ENCODE measurements at places on chromosomes 16 and 17. TPM values are rescaled to one million over a fixed set of nuclear protein-coding genes. Genes with fewer than 3 reads are reported as not detected.

DNA sequence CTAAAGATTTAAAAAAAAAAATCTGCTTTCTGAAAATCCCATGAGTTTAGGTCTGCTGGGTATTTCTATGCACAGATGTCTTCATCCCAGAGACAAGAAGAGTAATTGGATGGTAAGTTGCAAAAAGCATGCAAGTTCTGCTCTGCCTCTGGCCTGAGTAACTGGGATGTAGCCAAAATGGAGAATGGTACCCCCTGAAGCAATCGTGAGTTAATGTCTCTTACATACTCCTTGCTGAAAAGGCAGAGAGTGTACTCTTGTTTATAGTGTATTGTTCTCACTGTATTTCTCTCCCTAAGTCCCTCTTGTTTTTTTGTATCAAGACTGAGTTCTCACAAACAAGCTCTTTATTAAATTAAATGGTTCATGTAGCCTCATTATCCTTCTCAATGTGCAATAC, 259.0 kb downstream of the IRX3 start:
- no peaks in the 10 kb centered on the region for H3K4me1 ChIP-seq
- peak overlapping the region; percentile 22 for H3K27ac ChIP-seq
- peak; percentile 61 for DNase-seq
- no peaks in the 10 kb centered on the region for H3K36me3 ChIP-seq
- no peak overlapping the region for H3K4me3 ChIP-seq
- no peaks in the 10 kb centered on the region for H3K27me3 ChIP-seq

ABCA9 gene
- total RNA-seq = 3.1 TPM

DNA sequence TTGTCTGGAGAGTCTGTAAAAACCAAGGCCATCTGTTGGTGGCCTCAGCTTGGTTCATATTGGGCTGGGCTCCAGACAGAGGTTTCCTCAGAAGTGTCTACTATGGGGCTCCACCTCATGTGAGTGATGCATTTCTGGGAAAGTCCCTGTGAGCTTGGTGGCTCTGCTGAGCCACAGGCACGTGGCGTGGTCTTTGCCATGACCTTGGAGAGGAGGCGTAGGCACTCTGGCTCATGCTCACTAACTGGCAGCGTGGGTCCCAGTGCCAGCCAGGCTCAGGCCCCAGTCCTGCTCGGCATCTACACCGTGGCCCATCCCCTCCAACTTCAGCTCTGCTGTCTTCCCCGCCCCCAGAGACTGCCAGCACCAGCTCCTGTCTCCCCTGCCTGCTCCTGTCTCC, 10.7 kb upstream of the SMTNL2 start:
- DNase-seq = no peak
- H3K4me3 ChIP-seq = no peak overlapping the region
- H3K4me1 ChIP-seq = no peaks in the 10 kb centered on the region
- no peak overlapping the region for H3K27ac ChIP-seq

CBFA2T3 gene
- under 0.01 TPM for total RNA-seq

DNA sequence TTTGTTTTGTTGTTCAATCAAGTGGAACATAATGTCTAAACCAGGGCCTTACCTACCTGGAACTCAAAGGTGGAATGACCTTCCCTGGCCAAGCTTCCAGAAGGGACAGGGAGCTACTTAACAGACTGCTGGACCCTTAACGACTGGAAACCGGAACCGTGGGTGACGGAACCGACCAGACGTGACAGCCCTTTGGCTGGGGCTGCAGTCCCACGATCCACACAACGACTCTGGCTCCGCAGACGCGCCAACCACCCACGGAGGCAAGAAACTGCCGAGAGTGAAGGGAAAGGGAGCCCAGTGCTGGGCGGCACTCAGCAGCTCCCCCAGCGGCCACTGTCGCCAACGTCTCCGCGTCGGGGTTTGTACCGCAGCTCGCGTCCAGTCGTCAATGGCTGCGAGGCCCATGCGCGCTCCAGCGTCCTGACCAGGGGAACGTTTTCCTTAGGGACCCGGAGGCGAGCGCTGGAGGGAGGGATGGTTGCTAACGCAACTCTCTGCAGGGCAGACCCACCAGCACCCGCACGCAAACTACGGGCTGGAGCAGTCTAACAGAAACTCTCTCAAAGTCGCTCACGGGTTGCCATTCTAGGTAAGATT, 5.5 kb upstream of the KIF22 start:
- H3K4me1 ChIP-seq = no peaks in the 10 kb centered on the region
- H3K36me3 ChIP-seq = no peaks in the 10 kb centered on the region
- peak; percentile 58 for DNase-seq
- peak overlapping the region; percentile 25 for H3K4me3 ChIP-seq
- H3K27me3 ChIP-seq = peaks cover 12% of the 10 kb centered on the region

CD300LG gene
- not detected for total RNA-seq

- no peak for DNase-seq
- no peaks in the 10 kb centered on the region for H3K27me3 ChIP-seq
- H3K27ac ChIP-seq = no peak overlapping the region
- no peaks in the 10 kb centered on the region for H3K36me3 ChIP-seq
- H3K4me3 ChIP-seq = no peak overlapping the region
- no peaks in the 10 kb centered on the region for H3K4me1 ChIP-seq
These were observed 16.0 kb upstream of the SCNN1B start for GRCh38 chr16:23286131-23286532.

DNA sequence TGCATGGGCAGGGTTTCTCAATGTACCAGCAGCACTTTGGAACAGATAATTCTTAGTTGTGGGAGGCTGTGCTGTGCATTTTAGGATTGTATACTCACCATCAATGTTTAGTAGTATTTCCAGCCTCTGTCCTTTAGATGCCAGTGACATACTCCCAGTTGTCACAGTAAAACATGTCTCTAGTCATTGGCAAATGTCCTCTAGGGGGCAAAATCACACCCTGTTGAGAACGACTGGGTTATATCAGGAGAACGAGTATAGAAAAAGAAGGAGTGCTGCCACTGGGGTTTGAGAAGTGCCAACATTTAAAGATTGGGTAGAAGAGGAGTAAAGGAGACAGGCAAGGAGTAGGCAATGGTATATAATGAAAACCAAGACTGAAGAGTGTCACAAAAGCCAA, 37.9 kb upstream of the SMIM36 start:
- H3K36me3 ChIP-seq = no peaks in the 10 kb centered on the region
- H3K27ac ChIP-seq = no peak overlapping the region
- H3K4me1 ChIP-seq = no peaks in the 10 kb centered on the region
- H3K27me3 ChIP-seq = no peaks in the 10 kb centered on the region
- DNase-seq = no peak
- H3K4me3 ChIP-seq = no peak overlapping the region

GRCh38 chr17:82023447-82024241, 539 bp downstream of the LRRC45 start:
- DNase-seq = peak; percentile 16
- no peak overlapping the region for H3K27ac ChIP-seq
- H3K4me1 ChIP-seq = peaks cover 13% of the 10 kb centered on the region
- H3K36me3 ChIP-seq = peaks cover 2% of the 10 kb centered on the region
- peak overlapping the region; percentile 78 for H3K4me3 ChIP-seq
- H3K27me3 ChIP-seq = no peaks in the 10 kb centered on the region

ADCY9 gene
- 37.0 TPM for total RNA-seq

BCL6B gene
- 0.50 TPM for total RNA-seq

USP22 gene
- 178 TPM for total RNA-seq

GRCh38 chr17:44308865-44309264, 464 bp downstream of the RUNDC3A start:
- H3K27ac ChIP-seq = no peak overlapping the region
- peaks cover 15% of the 10 kb centered on the region for H3K27me3 ChIP-seq
- no peak for DNase-seq
- H3K4me3 ChIP-seq = peak overlapping the region; percentile 22

DNA sequence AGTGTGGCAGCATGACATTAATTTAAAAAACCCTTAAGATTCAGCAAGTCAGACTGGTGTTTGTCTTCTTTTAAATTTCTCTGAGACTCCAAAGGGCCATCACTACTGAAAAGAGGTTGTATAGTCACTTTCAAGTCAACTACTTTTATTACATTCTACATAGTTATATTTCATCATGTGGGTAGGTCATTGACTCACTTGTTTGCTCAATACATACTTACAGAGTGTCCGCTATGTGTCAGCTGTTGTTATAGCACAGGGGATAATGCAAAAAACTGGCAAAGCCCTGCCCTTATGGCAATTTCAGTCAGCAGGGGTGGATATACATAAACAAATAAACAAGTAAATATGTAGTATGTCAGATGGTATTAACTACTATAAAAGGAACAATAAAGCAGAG, 2.5 kb upstream of the MYH4 start:
- H3K36me3 ChIP-seq = no peaks in the 10 kb centered on the region
- no peak overlapping the region for H3K27ac ChIP-seq
- no peak overlapping the region for H3K4me3 ChIP-seq
- peak; percentile 1 for DNase-seq

CACNG1 gene
- not detected for total RNA-seq

DNA sequence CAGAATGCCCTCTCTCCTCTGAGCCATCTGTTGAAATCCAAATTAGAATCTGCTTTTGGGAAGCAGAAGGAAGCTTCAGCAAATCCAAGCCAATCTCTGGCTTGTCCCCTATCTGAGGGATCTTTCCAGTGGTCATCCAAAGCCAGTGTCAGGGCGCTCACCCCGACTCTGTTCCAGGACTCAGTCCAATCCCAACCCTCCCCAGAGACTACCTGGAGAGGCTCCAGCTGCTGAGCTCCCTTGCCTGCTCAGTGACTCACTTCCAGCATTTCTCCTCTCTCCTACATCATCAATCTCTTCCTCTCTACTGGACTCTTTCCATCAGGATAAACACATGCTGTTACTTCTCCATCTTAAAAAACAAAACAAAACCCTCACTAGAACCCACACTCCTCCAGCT, 2.4 kb downstream of the MATCAP1 start:
- H3K27ac ChIP-seq = peak overlapping the region; percentile 36
- no peak overlapping the region for H3K4me3 ChIP-seq
- DNase-seq = peak; percentile 84
- H3K27me3 ChIP-seq = no peaks in the 10 kb centered on the region

TNRC6C gene
- total RNA-seq = 4.6 TPM

DNA sequence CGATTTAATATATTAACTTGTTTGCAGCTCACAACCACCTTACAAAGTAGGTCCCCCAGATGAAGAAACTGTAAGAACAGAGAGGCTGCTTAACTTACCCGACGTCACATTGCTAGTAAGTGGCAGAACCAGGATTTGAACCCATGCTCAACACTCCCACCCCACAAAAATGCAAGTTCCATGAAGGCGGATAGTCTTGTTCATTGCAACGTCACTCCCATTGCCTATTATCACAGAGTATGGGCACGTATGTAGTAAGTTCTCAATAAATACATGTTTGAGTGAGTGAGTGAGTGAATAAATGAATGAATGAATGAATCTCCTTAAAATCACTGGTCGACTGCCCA, 1.1 kb downstream of the USP31 start:
- peak overlapping the region; percentile 43 for H3K27ac ChIP-seq
- H3K4me3 ChIP-seq = peak overlapping the region; percentile 73
- H3K4me1 ChIP-seq = peaks cover 3% of the 10 kb centered on the region
- H3K27me3 ChIP-seq = no peaks in the 10 kb centered on the region
- H3K36me3 ChIP-seq = no peaks in the 10 kb centered on the region

DNA sequence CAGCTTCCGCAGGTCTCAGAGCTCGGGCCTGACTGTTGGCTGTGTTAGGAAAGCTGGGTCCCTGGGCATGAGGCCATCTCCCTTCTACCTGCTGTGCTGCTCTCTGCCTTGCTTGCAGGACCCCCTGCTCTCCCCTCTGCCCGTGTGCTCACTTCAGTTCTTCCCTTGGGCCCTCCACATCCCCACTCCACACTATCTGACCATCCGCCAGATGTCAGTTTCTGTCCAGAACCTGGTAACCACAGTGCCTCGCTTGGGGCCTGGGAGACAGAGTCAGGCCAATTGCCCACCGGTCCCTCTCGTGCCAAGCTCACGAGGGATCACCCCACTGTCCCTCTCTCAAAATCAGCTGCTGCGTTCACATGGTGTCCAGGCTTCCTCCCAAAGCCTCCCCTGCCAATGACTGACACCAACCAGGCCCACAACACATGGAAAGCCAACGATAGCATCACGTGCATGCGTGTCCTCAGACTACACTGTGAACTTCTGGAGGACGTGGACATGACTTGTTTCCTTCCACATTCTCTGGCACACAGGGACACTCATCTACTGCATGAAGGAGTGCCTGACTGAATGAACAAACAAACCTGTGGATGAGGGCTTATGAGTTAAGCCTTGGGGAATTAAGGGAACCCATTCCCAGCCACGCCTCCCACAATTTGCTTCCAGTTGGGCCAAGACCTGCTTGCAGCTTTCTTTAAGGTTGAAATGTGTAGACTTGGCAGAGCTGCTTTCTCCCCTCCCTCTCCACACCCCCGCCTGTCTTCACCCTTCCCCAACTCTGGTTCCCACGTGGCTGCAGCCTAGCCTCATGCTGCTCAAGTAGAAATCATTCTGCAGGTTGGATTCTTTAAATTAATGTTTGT, 72.5 kb upstream of the ZNF423 start:
- no peaks in the 10 kb centered on the region for H3K27me3 ChIP-seq
- no peaks in the 10 kb centered on the region for H3K36me3 ChIP-seq
- no peak overlapping the region for H3K4me3 ChIP-seq
- no peak overlapping the region for H3K27ac ChIP-seq
- DNase-seq = peak; percentile 4

DNA sequence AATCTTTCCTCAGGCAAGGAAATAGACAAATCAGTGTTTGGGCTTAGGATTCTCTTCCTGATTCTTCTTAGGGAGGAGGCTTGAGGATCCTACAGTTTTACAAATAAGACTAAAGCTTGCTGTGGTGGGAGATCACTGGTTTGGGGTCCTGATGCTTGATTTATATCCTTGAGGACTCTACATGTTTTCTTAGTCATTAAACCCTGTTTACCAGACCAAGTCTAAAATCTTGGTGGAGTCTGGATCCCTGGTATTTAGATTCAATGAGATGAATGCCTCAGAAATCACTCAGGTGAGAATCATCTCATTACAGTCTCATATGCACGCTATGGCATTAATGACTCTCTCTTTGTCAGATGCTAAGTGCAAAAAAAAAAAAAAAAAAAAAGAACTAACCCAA, 304.3 kb upstream of the SALL1 start:
- no peaks in the 10 kb centered on the region for H3K4me1 ChIP-seq
- H3K27ac ChIP-seq = no peak overlapping the region
- no peak for DNase-seq
- H3K36me3 ChIP-seq = no peaks in the 10 kb centered on the region

- peaks cover 2% of the 10 kb centered on the region for H3K27me3 ChIP-seq
- no peak overlapping the region for H3K4me3 ChIP-seq
- DNase-seq = no peak
These were observed 7.4 kb downstream of the CIBAR2 start for GRCh38 chr16:85104821-85105391.

DNA sequence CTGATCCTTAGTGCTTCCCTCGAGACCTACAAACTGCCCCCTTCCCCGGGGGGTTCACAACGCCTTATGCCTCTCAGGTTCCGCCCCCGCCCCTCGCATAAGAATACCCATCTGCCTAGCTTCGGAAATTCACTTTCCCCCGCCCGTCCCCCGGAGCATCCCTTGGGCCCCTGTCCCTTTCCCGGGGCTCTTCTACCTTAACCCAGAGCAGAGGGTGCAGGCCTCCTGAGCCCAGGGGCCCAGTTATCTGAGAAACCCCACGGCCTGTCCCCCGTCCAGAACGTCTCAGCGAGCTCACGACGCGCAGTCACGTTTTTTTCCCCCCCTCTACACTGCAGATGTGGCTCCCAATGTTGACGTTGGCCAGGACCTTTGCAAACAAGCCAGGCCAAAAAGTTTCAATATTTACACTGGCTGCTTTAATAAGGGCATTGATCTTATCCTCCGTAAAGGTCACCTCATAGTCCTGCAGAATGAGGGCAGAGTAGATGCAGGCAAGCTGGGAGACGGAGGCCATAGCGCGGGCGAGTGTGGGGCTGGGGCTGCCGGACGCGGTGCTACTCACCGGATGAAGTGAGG, 1.4 kb upstream of the NBR1 start:
- DNase-seq = peak; percentile 0
- H3K36me3 ChIP-seq = no peaks in the 10 kb centered on the region
- H3K27ac ChIP-seq = peak overlapping the region; percentile 99
- peaks cover 2% of the 10 kb centered on the region for H3K4me1 ChIP-seq
